Colonic mucosa (tissue), 4 donors: ENCODE measurements at places on chromosomes 7 and 10.

DNA sequence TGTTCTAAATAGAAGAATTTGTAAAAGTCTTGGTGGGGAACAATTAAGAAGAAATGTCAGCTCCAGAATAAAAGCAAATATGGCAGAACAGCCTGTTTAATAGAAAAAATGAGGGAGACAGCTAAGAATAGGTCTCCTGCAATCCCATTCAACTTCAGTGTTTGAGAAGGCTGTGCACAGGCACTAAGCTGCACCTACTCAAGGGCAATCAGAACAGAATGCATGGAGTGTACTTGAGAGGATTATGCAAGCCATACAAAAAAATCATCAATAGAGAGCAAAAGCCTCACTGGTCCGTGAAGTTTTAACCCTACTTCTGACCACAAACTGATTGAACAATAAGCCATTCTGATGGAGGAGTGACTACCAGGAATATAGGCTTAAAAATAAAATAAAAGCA lies 690.7 kb upstream of the PCDH15 start:
- no peak for DNase-seq

DNA sequence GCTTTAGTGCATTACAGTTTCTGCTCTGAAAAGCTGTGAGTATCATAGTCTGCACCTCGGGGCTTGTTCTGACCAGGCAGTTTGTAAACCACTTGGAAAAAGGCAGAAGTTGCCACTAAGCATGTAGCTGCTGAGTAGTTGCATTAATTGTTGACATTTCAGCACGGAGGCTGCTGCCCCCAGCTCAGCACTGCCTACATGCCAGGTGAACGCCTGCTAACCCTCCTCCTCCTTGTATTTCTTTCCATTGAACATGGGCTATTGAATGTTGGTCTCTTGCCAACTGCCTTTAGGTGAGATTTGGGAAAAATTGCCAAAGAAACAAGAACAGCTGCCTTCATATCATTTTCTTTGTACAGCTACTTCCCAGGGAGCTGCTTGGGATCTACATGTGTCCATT lies 164.2 kb downstream of the RAPGEF5 start:
- no peak for DNase-seq

- no peak for DNase-seq
These were observed 80.1 kb upstream of the CAPZA2 start for GRCh38 chr7:116782177-116782711.

GRCh38 chr7:147992698-147993097 lies 597.9 kb upstream of the C7orf33 start:
- no peak for DNase-seq

- no peak for DNase-seq
These were observed 57.1 kb upstream of the VSTM2A start for GRCh38 chr7:54485044-54485443.

DNA sequence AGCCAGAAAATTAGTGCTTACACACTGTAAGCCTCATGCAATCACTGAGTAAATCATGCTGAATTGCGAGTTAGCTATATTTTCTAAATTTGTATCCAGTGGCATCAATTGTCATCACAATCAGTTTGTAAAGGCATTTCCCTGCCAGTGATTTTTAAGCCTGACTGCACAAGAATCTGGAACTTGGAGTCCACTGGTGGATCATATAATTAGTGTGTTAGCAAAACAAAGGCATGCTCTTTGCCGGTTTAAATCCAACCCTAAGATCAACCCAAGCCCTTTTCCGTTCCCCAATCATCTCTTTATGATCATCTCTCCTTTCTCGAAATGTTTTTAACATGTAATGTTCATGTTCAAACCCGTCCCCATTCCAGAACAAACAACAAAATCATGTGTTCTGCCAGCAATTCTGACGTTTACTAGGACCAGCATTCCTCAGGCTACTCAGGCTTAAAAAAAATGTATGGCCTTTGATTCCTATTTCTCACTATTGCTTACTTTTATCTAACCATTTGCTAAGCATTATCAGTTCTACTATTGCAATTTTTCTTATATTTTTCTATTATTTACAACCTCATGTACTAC lies 649.2 kb downstream of the SORCS1 start:
- DNase-seq, result no peak

GRCh38 chr7:45343746-45344145 lies 186.2 kb downstream of the RAMP3 start:
- no peak for DNase-seq

- no peak for DNase-seq
These were observed 48.7 kb downstream of the LSMEM1 start for GRCh38 chr7:112529521-112529920.

DNA sequence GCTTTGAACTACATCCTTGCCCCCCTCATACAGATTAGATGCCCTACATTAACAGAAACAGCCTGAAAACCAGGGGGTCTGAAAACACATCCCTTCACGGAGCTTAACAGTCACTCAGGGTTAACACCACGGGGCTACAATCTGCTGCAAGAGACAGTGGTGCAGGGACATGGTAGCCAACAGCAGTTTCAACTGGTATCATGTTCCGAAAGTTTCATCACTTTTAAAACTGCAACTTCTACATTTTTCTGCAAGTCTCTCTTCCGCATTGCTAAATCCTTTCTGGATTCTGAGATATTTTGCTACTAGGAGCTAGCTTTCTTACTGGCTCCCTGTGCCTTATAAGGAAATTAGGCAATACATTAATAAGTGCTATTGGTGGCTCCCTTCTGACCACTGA lies 92.6 kb downstream of the JAZF1 start:
- DNase-seq, result no peak

GRCh38 chr7:91720260-91720937 lies 160.1 kb downstream of the MTERF1 start:
- DNase-seq, result no peak

DNA sequence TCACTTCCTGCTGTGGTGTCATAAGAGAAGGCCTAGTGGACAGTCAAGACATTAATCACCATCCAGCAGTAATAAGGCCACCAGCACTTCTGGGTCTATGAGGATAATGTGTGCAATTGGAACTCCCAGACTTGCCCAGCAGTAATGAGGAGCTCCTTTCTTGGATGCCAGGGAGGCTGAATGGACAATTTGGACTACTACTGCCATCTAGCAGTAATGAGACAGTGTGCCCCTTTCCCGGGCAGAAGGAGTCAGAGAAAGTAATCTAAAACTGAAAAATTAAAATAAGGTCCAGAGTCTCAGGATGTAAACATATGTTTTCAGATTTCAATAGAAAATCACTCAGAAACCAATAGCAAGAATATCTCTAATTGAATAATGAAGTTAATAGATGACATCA lies 400.4 kb downstream of the CDC14C start:
- no peak for DNase-seq

DNA sequence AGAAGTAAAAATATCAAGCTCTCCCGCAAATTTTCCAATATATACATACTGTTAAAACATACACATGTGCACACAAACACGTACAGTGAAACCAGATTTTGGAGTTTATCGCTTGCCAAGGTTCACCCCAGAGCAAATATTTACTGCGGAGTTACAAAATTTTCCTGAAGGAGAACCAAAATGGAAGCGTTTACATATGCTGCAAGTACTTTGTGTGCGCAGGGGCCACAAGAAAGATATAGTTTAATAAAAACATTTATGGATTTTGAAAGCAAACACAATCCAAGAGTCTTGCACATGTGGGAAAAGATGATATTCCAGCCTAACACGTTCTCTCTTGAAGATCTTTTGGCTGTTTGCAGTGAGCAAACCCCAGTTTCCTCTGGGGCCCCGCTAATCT lies 301.3 kb upstream of the NFE2L3 start:
- DNase-seq, result no peak

DNA sequence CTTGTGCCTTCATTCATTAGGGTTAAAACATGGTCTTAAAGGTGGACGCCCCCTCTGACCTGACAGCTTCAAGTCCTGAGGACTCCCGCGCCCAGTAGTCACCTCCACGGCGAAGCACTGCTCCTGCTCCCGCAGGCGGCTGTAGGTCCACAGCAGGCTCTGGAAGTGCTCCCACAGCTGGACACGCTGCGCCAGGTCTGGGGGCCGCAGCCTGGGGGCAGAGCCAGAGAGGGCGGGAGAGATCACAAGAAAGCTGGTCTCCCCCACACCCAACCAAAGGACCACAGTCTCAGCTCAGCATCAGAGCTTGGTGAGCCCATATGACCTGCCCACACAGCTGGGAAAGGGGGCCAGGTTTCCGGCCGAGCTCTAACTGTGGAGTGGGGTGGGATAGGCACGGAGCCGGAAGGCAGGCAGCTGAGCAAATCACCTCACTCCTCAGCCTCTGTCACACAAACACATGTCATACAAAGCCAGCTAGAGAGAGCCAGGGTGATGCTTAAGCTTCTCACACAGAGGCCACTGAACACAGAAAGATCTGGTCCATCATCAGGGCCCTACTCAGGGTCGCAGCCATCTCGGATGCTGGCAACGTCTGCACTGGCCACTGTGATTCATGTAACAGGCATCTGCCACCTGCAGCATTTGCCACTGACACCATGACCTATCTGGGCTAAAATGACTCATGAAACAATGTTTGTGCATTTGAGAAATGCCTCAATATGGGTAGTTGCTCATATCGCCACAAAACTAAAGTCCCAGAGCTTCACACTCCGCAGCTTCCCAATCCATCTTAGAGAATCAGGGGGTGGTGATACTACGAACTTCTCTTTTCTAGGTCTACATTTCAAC lies 12.6 kb downstream of the HPS1 start:
- no peak for DNase-seq

GRCh38 chr7:50827281-50827680 lies 44.6 kb upstream of the GRB10 start:
- DNase-seq, result peak; percentile 3

GRCh38 chr7:131895541-131896164 lies 339.2 kb upstream of the PODXL start:
- DNase-seq, result no peak

DNA sequence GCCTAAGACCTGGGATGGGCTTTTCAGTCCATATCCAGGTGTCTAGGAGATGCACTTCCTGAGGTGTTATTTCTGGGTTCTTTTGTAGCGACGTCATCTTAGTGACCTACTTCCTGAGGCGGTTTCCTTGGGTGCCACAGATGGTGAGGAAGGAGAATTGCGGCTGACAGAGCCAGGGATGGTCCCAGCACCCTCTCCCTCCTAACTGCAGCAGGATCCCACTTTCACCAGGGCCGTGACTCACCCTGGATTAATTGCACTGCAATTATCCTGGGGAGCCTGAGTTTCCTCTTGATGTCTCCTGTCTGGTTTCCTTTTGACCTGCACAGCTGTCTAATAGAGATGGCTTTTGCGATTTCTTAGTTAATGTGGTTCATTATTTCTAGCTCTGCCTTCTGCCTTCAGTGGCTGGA lies 271.7 kb downstream of the TCF7L2 start:
- DNase-seq, result no peak

- DNase-seq, result no peak
These were observed 13.2 kb downstream of the SHOC2 start for GRCh38 chr10:110932505-110933180.

- peak; percentile 34 for DNase-seq
These were observed 19.1 kb upstream of the GJD4 start for GRCh38 chr10:35585903-35586535.

DNA sequence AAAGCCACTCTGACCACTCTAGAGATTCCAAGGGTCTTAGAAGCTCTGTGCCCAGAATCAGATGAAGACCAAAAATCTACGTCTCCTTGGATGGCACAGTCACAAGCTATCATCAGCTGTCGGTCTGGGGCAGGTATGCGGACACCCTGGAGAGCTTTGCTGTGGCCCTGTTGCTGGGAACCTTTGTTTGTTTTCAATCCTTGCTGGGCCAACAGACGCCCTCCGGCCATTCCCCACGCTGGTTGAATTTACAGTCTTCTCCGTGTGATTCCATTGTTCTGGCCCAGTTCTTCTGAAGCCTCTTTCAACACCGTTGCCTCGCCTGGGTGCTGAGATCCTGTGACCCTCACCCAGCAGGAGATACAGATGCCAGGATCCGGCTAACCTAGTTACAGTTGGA lies 149.4 kb upstream of the PFKP start:
- DNase-seq, result no peak

- no peak for DNase-seq
These were observed 156.1 kb downstream of the KIF20B start for GRCh38 chr10:89857431-89858042.

- peak; percentile 57 for DNase-seq
These were observed 118.9 kb downstream of the EVX1 start for GRCh38 chr7:27361522-27361921.

- DNase-seq, result no peak
These were observed 29.5 kb downstream of the PLEKHA8 start for GRCh38 chr7:30057741-30058140.

- DNase-seq, result peak; percentile 17
These were observed 1.3 kb upstream of the SH2D4B start for GRCh38 chr10:80536361-80536835.

GRCh38 chr7:74479961-74480829 lies 26.5 kb downstream of the GTF2IRD1 start:
- peak; percentile 74 for DNase-seq

DNA sequence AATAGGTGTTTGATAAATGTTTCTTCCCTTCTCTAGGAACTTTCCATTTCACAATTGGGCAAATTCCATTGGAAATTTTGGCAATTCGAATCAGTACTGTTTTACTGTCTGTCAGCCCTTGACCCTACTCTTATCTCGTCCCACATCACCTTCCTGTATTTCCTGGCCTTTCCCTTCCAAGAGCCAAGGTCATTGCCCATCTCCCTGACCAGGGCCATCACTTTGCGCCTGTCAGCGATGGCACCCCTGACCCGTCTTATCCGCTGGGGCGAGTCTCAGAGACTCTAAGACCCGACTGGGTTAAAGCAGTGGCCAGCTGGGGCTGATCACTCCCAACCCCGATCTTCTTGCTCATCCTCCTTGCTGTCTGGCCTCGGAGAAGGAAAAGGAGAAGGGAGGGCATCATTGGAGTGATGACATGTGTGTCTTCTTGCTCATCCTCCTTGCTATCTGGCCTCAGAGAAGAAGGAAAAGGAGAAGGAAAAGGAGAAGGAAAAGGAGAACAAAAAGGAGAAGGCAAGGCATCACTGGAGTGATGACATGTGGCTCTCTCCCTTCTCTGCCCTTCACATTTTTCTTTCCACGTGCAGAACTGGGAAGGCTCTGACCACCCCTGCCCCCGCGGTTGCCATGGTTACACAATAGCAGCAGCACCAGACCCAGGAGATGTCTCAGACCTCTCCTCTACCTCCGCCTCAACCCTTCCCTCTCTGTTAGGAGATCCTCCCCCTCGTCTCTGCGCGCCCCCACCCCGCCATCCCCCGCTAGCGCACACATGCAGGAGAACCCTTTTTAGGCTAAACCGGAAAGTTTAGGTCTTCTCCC lies 2.0 kb downstream of the SEMA3D start:
- DNase-seq, result peak; percentile 22
